ENCODE measurements at places on chromosomes 1 and 21. TPM values are rescaled to one million over a fixed set of nuclear protein-coding genes. Genes with fewer than 3 reads are reported as not detected.

Gene PARP1
- total RNA-seq, result 212 TPM

DNA sequence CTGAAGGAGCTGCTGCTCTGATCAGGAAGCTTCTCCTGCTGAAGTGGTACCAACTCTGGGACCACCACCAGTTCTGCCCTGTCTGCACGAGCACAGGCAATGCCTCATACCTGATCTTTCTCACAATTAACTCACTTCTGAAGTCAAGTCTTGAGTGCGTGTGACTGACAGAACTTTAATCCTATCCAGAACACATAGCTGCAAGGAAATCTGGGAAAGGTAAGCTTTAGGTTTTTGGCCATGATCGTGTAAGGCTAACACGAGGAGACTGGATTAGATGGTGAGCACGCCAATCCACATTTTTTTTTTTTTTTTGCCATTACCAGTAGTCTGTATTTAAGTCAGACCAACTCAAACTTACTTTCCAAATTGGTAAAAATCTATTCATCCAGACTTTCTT lies 101.3 kb downstream of the GIPC2 start:
- DNase-seq, result no peak

- no peak for DNase-seq
These were observed 48.3 kb downstream of the CTTNBP2NL start for GRCh38 chr1:112444269-112444668.

DNA sequence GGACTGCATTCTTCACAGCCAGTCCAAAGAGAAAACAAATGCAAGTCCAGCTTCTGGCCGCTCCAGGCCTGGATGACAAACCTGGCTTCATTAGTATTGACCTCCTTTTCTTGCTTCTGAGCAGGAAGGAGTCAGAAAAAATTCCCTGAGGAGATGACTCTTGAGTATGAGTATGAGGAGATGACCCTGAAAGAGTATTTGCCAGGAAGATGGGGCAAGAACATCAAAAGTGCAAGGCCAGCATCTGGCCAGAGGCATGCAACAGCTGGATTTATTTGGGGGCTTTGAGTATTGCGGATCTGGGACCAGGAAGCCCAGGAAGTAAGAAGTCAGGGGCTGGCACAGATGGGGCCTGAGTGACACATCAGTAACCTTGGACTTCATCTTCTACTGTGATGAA lies 113.9 kb downstream of the GLIS1 start:
- DNase-seq, result no peak

Data from prostate gland (tissue), 2 donors.